ENCODE measurements at places on chromosomes 12 and 14.

DNA sequence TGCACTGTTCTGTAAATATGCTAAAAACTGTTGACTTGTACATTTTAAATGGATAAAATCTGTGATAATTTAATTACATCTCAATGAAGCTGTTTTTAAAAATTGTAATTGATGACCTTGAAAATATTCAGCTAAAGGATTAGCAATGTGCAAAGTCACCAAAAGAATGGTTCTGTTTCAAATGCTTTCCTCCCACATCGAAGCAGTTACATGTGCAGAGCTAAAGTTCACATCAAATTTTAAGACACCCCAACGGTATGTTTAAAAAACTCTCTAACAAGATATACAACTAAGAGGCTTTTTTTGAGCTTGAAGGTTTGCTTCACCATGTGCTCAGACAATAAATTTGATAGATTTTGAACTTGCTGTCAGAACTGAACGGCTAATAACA is 114.6 kb upstream of the KRAS start:
- no peak for DNase-seq

DNA sequence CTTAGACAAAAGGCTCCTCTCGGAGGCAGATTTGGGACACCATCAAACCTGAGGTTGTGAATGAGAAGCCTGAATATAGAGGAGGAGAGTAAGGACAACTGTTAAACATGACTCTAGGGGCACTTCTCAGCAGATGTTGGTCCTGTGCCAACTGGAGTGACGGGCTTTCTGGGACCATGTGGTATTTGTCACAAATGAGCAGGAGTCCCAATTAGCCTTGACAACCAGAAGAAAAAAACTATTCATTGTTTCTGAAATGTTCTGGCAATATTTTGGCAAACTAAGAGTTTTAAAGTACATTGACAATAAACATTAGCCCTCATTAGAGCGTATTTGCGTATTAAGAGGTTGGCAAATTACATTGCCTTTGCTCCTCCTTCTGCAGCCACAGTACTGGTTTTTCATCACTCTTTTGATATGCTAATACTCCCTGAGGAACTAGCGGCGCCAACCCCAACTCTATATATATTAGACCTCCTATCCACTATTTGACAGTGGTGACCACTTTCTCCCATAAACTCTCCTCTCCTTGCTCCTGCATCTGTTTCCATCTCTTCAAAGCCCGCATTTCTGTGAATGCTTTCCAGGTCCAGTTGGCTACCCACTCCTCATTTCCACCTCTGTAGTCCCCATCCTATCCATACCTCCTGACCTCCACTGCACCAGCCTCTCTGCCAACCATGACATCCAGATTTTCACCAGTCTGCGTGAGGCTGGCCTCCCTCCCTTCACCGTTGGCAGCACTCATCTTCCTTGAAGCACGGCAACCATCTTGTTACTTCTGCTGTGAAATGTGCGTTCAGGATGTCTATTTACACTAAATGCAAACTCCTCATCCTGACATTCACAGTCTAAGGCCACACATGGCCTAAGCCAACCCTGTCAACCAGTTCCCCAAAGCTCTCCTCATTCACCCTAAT is 100.7 kb downstream of the ZFC3H1 start:
- no peak for DNase-seq

DNA sequence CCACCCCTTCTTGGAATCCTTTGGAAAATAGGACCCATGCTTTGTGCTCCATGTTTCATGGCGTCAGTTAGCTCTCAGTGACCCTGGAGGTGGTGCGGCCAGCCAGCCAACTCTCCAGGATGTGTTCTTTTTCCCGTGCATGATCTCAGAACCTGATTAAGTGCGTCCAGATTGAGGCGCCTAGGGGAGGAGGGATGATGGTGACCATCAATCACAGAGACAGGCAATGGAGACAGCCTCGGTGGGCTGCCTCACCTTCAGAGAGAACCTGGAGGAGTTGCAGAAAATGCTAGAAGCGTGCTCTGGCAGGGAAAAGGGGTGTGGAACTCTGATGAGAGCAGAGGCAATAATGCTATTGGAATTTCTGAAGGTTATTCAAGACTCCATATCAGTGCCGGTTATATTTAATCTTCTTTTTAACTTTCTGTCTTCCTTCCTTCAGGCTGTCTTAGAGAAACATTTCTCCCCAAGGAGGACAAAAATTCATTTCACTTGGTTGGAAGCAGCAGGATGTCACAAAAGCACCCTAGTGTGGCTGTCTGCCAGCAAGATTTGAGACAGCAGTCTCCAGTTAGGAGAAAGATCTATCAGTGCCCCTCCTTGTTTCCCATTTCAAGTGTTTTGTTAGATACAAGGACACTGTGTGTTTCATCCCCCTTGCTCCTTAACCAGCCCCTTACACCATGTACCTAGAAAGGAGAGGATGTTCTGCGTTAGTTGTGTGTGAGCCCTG is 53.3 kb upstream of the IGF1 start:
- DNase-seq, result no peak

- no peak for DNase-seq
Observed at GRCh38 chr14:99806836-99807235, 13.6 kb downstream of the EML1 start.

DNA sequence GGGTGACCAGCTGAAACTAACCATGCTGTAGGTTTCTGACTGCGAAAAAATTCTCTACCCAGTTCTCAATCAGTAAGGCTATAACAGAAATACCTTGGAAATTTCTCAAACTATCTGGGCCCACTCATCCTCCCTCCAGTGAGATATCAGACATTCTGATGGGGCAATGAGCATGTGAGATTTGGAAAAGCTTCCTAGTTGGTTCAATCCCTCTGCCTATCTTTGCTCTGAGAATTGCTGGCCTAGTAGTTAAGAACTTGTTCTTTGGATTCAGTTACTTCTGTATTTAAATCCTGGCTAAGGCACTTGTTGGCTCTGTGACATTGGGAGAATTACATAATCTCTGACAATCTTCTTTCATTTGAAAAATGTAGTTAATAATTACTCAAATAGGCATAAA is 119.4 kb downstream of the SLC15A5 start:
- DNase-seq, result no peak

- DNase-seq, result no peak
Observed at GRCh38 chr14:90096566-90096965, 34.8 kb downstream of the KCNK13 start.

DNA sequence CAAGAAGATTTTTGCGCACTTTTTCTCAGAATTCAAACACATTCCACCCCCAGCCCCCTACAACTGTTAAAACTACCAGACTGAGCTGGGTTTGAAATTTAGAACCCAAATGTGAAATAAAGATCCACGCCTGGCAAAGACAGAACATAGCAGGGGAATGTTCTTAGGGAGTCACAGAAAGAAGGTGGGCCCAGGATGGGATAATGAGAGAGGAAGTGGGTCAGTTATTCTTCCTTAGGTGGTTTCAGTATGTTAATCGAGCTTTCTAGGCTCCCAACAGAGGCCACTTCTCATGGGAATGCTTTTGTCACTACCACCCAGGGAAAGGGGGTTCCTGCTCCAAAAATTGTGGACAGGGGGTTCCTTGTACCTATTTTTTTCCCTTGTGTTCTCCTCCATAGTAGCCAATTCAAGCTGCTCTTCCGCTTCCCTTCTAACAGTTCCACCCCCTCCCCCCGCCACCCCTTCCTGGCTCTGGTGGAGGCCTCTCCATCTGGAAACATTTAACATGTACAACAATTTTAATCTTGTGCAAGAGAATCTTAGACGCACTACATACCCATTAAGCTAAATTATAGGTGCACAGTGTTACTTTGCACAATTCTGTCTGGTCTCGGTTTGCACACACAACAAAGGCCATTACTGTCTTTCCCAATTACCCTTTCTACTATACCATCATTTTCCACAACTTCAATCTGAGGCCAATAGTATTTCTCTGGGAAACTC is 218.1 kb downstream of the MON2 start:
- no peak for DNase-seq

DNA sequence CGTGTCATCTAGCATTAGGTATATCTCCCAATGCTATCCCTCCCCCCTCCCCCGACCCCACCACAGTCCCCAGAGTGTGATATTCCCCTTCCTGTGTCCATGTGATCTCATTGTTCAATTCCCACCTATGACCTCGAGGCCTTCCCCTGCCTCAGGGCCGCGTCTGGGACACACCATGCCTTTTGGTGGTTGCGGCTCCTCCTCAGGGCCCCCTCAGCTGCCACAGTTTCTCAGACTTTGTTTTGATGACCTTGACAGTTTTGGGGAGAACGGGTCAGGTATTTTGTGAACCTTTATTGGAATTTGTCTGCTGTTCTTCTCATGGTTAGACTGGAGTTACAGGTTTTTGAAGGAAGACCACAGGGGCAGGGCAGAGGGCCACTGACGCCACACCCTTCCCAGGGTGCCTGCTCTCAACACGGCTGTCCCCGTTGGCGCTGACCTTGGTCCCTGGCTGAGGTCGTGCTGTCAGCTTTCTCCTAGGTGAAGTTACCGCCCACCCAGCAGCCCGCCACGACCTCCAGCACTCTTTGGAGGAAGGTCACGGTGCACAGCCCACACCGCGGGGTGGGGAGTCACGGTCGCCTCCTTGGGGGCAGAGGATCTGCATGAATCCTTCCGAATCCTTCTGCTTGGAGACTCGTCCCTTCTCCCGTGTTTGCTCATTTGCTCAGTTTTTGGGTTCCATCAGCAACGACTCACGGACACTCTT is 130.5 kb downstream of the KIF26A start:
- DNase-seq, result no peak

DNA sequence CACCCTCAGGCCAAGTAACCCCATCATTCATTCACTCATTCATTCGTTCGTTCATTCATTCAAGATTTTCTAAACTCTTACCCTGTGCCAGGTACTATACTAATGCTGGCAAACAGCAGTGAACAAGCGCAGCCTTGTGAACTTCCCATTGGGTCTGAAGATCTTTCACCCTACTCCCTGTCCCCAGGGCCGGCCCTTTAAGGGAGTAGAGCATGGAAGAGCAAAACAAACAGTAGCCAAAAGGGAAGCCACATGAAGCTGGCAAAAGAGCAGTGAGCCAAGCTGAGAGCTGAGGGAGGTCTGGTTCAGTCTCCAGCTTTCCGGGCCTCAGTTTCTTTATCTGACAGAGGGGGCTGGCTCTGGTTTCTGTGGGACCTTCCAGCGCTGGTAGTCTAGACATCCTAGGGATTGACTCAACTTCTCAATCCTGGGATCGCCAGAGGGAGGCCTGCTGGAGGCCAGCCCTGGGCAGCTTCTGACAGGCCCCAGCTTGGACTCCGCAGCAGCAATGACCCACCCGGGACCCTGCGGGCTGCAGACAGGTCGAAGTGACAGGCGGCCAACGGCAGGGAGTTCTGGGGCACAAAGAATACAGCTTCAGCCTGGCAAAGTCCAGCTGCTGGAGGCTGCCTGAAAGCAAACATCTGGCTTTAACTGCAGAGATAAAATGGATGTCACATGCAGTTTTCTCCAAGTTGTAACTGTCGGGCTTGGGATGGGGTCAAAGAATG is 27.1 kb downstream of the ACTN1 start:
- no peak for DNase-seq

DNA sequence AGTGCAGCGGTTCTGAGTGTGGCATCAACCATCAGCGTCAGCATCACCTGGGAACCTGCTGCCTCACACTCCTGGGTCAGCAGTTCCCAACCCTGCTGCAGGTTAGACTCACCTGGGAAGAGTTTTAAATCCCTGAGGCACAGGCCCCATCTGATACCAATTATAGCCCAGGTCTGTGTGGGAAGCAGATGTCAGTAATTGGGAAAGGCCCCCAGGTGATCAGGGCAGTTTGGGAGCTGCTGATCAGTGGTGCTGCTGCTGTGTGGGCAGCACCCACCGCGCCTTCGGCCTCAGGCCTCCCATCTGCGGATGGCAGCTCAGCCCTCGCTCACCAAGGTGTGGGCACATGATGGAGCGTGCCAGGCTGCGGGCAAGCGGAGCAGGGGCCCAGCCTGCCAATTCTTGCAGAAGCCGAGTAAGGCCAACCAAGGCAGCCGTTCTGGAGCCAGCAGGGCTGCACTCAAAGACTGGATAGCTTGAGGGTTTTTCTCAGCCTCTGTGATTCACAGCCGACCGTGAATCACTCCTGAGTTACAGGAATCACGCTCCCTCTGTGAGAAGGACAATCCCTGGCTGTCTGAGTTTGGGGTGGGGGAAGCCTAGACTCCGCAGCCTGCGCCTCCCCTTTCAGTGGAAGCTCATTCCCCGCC is 155.6 kb upstream of the SFSWAP start:
- DNase-seq, result no peak

- no peak for DNase-seq
Observed at GRCh38 chr12:132030367-132031038, 80.8 kb downstream of the EP400 start.

GRCh38 chr14:103930051-103930604 is 1.9 kb downstream of the TDRD9 start:
- no peak for DNase-seq

GRCh38 chr14:88831284-88831683 is 6.8 kb downstream of the TTC8 start:
- no peak for DNase-seq

DNA sequence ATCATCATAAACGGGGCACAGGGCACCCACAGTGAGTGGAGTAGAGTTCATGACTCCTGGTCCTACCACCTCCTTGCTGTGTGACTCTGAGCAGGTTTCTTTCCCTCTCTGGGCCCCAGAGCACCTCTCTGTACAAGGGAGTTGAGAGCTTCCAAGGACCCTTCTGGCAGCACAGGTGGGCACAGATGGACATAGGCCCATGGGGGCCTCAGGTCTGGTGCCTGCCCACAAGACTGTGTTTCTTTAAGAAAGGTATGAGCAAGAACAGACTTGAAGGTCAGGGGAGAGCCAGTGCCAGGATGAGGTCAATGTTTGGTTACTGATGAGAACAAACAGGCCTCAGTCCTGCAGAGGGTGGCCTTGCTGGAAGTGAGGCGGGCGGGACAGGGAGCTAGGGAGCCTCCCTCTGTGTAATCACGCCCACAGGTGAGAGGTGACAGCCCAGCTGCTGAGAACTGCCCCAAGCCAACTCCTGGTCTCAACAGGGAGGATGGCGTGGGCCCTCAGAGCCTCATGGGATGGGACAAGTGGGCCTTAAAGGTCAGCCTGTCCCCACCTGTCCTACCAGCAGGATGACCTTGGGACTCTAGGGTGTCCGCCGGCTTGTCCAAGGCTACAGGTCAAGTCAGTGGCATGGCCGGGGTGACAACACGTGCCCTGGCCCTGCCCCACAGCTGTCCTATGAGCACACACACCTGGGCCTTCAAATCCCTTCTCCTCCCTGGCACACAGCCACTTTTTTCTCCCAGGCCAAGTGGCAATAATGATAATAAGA is 49.1 kb downstream of the CCDC85C start:
- DNase-seq, result no peak

- DNase-seq, result no peak
Observed at GRCh38 chr12:67039995-67040860, 228.9 kb upstream of the CAND1 start.

DNA sequence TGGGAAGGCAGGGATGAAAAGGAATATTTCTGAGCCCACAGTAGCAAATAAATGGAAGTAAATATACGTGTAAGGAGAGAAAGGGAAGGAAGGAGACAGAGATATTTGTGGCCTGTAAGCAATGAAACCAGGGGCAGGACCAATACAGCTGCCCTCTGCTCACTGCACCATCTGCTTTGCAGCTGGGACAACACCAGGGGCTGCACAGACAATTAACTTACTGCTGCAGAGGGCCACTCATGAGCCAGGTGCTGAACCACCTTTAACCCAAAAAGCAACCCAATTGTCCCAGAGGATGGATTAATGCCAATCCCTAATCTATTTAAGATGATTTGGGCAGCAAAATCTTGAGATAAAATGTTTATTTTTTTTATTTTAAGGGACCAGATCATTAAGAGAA is 30.6 kb upstream of the TMX1 start:
- DNase-seq, result peak; percentile 94
